Stimulated activated CD4-positive, alpha-beta T cell treated with anti-CD3 and anti-CD28 coated beads, Interleukin-1b, Interleukin-23, amount 100 ng/mL, for 24 hours (primary cell): ENCODE measurements at places on chromosomes 16 and 17.

DNA sequence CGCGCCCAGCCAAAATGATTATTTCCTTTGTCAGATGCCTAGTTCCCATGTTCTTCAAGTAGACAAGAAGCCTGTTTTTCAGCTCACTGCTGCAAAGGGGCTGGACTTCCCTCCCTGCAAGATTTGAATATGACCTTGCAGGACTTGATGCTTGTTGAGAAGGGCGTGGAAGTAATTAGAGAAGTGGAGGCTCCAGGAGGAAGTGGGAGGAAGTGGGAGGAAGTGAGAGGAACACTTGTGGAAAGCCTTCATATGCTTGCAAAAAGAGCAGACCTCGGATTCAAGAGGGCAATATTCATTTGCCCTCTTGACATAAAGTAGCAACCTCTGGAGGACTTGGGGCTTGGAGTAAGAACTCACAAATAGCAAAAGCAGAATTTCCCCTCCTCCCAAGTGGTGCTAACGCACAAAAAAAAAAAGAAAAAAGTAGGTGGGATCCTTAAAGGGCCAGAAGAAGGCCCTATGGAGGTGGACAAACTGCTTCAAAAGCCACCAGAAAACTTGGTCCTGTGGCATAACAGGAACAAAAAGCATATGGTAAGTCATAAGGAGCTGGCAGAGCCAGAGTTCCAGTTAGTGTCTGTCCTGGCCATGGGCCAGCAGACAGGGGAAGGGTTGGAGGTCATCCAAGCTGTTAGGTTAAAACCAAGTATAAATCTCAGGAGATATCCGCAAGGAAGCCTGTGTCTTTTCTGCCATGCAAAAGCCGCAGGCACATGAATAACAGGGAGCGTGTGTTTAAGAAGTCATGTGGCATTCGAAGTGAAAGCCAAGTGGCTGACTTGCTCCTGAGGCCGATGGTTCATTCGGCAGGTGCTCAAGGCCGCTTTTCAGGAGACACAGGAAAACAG lies 20.6 kb upstream of the PRKAR1A start:
- DNase-seq: no peak

GRCh38 chr17:43906951-43907424 lies 348 bp downstream of the MPP2 start:
- DNase-seq: no peak

GRCh38 chr16:11229906-11230305 lies 26.1 kb downstream of the SOCS1 start:
- no peak for DNase-seq

- DNase-seq: peak; percentile 17
Observed at GRCh38 chr17:73998653-73999645, 204.5 kb upstream of the RPL38 start.

DNA sequence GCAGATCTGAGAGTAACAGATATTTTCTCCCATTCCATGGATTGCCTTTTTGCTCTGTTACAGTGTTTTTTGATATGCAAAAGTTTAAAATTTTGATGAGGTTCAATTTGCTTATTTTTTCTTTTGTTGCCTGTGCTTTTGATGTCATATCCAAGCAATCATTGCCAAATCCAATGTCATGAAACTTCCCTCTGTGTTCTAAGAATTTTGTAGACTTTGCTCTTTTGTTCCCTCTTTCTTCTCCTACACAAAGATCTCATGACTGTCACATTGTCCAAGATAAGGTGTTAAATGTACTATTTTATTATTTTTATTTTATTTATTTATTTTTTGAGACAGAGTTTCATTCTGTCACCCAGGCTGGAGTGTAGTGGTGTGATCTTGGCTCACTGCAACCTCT lies 18.9 kb upstream of the KCNH6 start:
- no peak for DNase-seq

- DNase-seq: no peak
Observed at GRCh38 chr17:19002805-19003542, 1.6 kb downstream of the FAM83G start.

GRCh38 chr16:67447508-67448076 lies 16.7 kb downstream of the HSD11B2 start:
- peak; percentile 28 for DNase-seq

DNA sequence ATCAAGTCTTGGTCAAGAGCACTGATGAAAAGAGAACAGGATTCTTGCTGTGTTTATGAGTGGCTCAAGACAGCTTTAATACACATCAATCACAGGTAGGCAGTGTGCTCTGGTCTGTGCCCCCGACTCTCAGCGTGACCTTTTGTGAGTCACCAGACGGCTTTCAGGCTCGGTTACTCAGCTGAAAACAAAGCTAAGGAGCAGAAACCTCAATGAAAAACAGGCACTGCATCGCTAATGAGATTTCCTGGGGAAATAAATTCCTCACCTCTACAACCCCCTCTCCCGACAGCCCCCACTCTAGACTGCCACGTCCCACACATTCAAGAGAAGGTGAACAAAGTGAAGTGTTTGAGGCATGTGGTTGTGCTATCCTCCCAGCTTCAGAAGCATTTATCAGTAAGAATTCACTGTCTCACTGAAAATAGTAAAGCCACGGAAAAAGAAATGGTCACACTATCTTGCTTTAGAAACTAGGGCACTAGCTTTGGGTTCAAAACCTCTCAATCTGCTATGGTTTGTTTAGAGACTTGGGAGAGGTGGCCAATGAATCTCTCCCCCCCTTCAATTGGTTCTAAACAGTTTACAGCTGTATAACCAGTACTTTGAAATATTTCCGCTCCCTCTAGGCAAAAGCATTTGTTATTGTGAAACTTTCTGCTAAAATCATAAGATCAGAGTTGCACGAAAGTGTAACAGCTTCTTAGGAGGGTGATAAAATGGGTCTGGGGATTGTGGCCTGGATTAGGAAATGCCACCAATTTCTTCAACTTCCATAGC lies 199.5 kb upstream of the PMFBP1 start:
- no peak for DNase-seq

DNA sequence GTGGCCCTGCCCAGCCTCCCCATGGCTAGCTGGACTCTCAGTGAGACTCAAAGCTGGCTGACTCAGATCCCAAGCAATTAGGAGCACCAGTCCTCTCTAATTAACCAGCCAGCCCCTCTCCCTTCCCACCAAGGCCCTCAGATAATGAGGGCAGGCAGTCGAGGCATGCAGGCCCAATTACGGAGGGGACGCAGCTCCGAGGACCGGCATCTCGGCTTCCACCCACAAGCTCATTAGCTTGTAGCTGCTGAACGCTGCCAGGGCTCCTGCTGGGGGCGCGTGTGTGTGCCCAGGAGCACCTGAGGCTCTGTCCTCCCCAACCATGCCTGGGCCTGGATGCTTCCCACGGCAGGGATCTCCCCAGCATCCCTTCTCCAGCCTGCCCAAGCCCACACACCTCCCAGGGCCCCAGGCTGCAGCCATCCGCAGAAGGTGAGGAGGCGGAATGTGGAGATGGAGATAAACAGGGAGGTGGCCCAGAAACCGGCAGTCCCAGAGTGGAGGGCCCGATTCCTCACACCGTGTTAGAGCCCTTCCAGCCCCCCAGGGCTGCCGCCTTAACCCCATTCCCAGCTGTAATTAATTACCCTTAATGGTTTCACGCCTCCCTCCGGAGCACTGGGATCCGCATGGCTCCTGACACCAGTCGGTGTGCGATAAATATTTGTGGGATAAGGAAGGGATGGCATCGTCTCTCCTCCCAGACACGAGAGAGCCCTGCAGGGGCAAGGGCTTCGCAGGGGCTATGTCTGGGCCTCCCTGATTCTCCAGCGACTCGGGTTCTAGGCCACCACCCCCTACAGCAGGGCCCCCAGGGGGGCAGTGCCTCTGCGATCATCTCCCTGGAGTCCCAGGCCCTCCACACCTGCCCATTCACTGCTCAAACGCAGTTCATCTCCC lies 42.2 kb downstream of the RPH3AL start:
- no peak for DNase-seq

DNA sequence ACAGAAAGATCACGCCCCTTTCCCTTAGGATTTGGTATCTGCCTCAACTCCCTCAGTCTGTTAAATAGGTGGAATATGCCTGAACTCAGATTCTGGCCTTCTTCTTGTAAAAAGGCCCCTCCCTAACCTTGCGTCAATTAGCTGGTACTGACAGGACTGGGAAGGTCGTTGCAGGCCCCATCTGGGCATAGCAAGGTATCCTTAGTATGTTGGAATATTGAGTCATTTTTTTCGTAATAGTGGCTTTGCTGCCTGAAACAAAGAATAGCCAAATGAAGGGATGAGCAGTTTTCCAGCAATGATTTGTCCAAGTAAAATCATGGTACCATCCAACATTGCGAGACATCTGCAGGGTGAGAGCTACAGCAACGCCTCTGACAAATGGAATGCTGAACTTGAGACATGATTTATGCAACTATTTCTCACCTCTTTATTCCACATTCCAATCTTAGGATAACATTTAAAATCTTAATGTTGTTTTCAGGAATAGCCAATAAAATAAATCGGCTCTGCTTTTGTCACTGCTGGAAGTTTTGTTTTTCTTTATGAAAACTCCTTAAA lies 39.3 kb upstream of the BRD7 start:
- DNase-seq: no peak

DNA sequence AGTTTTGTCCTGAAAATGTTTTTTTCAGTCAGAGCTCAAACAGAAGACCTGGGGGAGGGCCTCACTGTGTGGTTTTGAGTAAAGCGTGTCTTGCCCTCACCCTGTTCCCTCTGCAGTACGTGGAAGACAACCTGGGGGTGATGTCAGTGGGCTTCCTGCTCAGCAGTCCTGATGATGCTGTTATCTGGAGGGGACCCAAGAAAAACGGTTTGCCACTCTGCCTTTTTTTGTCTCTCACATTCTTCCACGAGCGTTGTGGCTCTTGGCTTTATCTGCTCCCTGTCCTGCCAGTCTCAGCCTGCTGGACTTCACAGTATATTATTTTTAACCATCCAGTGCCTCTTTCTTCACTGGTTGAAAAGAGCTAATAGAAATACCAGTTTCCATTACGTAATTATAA lies 12.9 kb downstream of the NUBP1 start:
- no peak for DNase-seq

DNA sequence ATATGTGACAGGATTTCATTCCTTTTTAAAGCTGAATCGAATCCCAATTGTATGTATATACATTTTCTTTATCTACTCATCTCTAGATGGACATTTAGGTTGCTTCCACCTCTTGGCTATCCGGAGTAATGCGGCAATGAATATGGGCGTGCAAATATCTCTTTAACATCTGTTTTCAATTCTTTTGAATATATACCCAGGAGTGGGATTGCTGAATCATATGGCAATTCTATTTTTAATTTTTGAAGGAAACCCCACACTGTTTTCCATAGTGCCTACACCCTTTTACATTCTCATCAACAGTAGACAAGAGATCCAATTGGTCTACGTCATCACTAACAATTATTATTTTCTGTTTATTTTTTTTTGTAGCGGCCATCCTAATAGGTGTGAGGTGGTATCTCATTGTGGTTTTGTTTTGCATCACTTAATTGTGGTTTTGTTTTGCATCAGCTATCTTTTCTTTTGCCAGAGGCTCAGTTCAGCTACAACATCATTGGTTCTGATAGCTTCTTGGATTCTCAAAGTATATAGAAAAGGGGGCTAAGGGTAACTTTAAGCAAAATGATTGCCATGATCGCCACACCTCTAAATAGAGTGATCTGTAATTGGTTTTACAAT lies 25.6 kb upstream of the MAP2K6 start:
- DNase-seq: no peak

DNA sequence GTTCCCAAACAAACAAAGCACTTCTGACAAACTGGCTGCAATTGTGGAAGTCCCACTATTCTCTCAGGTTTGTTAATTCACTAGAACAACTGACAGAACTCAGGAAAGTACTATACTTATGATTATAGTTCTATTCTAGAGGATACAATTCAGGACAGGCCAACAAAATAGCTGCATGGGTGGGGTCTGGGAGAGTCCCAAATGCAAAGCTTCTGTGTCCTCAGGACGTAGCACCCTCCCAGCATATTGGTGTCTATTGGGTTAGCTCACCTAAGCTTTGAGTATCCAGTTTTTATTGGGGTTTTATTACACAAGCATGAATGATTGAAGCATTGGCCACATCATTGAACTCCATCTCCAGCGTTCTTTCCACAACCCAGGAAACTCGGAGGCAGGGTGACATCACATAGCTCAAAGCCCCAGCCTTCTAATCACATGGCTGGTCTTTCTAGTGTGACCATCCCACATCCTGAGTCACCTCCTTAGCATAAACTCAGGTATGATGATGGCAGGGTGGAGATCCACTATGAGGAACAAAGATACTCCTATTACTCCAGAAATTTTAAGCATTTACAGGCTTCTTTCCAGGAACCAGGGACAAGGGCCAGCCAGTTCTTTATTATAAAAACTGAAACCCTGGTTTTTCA lies 43.9 kb upstream of the CCNF start:
- DNase-seq: no peak

- no peak for DNase-seq
Observed at GRCh38 chr17:17052462-17053221, 10.4 kb downstream of the MPRIP start.

DNA sequence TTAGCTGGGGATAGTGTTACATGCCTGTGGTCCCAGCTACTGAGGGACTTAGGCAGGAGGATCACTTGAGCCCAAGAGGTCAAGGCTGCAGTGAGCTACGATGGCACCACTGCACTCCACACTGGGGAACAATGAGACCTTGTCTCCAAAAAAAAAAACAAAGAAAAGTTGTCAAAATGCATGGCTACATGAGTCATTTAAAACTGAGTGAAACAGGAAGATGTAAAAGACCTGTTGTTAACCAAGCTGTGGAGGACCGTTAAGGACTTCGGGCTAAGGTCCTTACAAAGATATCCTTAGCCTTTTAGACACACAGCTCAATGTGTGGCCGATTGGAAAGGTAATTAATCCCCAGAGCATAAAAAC lies 25.1 kb downstream of the ZP2 start:
- DNase-seq: no peak

- no peak for DNase-seq
Observed at GRCh38 chr16:84323606-84324005, 28.9 kb downstream of the WFDC1 start.

DNA sequence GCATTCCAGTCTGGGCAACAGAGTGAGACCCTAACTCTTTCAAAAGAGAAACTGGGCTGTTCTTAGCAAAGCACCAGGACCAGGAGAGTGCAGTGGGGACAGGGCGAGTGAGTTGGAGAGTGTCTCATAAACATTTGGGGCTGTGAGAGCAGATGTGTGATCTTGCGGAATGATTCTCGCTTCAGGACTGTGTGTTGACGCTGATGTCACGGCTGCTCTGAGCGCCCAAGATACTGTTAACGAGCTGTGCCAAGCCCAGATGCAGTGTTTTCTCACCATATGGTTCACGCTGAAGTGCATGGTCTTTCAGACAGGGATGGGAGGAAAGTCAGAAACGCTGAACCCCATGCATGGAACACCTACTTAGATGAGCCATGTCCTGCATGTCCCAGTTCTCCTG lies 438.2 kb downstream of the HS3ST4 start:
- no peak for DNase-seq

DNA sequence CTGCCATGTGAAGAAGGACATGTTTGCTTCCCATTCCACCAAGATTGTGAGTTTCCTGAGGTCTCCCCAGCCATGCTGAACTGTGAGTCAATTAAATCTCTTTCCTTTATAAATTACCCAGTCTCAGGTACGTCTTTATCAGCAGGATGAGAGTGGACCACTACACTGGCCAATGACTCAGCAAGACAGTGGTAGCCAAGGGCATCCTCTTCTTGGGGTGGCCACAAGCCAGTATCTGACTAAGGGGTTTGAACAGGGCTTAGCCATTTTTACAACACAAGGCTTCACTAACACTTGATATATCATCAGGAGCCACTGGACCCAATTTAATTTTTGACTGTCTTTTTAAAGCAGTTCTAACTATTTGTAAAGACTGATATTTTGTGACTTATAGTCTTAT lies 21.1 kb upstream of the KRT24 start:
- no peak for DNase-seq

GRCh38 chr17:18258356-18259038 lies at the start of gene FLII:
Gene FLII (minus strand): TSS chr17:18258738. CDS start chr17:18258690, 48 bp downstream.
- peak; percentile 45 for DNase-seq

- DNase-seq: no peak
Observed at GRCh38 chr16:27379919-27380318, 22.1 kb upstream of the IL21R start.
